ENCODE measurements at places on chromosomes 5 and 9. TPM values are rescaled to one million over a fixed set of nuclear protein-coding genes. Genes with fewer than 3 reads are reported as not detected.

ANKRD34B gene
- not detected for total RNA-seq

FST gene
- not detected for total RNA-seq

NCS1 gene
- total RNA-seq: 23.5 TPM

PCDHB13 gene
- total RNA-seq: not detected

IFNA2 gene
- total RNA-seq: not detected

CAMK2A gene
- total RNA-seq: not detected

PPP3R2 gene
- not detected for total RNA-seq

DNA sequence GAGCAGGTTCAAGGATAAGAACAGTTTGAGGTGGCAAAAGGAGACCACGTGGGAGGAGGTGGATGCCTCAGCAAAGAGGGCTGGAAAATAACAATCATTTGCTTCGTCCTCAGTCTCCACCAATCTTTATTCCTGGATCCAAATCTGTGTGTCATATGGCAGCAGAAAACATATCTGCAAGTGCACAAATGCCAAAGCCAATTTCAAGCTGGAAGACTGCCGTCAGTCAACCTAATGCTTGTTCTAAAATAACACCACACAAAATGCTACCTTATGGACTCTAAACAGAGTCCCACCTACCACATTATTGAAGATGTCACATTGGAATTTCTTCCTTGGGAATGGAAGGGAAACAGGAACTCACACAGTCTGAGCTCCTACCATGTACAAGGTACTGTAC, 129.1 kb downstream of the CDK5RAP2 start:
- DNase-seq: no peak

GRCh38 chr5:72472666-72473422, 34.4 kb downstream of the ZNF366 start:
- no peak for DNase-seq

- no peak for DNase-seq
Measured at GRCh38 chr5:79346420-79346824, 110.5 kb downstream of the JMY start.

- DNase-seq: no peak
Measured at GRCh38 chr5:64947031-64947430, 178.3 kb downstream of the CWC27 start.

GRCh38 chr5:167731951-167732350, 559.5 kb upstream of the WWC1 start:
- DNase-seq: no peak

DNA sequence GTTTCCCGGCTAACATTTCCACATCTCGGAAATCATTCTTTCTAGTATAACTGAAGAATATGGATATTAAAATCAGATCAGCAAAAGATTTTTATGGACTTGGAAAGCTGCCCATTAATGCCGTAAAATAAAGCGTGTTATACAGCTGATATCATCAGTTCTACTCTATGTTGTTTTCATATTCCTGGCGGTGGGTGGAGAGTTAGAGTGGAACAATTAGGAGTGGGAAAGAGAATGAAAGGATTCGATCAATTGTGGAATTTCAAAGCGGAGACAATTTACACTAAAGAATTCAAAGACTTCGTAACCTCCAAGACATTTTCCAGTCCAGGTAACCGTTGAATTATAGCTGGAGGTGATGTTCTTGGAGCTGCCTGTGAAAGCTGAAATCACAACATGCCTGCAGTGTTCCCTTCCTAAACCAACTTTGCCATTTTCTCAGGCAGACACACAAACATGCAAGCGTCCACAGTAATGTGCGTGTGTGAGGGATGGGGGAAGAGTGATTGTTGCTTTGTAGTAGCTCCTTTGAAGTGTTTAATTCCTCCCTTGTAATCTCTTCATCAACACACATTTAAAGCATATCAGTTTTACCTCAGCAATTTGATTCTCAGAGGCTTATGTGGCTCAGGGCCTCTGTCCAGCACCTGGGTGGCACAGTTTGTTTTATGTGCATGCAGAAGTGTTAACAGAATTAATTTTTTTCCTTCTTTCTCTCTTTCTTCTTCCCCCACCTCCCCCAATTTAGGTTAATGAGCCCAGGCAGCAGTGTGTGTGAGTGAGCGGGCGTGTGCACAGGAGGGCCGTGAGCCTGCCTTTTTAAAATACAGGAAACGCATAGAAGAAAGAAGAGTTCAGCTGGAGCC, 544.1 kb downstream of the RAB3C start:
- DNase-seq: peak; percentile 34

GRCh38 chr9:34987160-34987901, 2.2 kb upstream of the DNAJB5 start:
- DNase-seq: no peak
